Neural crest cell (in vitro differentiated cells): ENCODE measurements at places on chromosomes 4 and X. TPM values are rescaled to one million over a fixed set of nuclear protein-coding genes. Genes with fewer than 3 reads are reported as not detected.

The SHOX gene
- total RNA-seq, result 0.14 and 0.16 TPM in 2 replicates

DNA sequence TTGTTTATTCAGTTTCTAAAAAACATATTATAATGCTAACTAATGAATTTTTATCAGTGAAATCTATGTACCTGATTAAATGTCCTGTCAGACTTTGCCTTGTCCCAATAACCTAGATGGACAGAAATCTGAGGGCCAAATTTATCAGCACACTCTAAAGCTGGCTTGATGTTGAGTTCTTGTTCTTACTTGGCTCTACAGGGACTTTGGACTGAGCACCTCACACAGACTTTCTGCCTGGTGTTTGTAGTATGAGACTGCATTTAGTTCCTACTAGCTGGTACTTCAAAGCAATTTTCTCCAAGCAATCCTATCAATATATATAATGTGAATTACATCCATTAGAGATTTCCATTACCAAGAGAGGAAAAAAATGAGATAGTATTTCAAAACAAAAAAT is 37.8 kb downstream of the INTS12 start:
- DNase-seq, result no peak

The SPANXN3 gene
- total RNA-seq, result not detected in 2 replicates

DNA sequence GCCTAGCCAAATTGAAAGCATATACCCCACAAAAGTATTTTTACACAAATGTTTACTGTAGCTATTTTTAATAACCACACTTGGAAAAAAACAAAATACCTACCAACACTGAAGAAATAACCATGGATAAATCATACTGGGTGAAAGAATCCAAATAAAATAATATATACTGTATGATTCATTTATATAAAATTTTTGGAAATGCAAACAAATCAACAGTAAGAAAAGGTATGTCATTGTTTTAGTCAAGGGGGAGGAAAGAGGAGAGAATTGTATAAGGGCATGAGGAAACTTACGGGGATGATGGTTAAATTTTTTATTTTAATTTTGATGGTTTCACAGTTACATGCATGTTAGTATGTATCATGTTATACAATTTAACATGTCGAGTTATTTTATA is 557.8 kb downstream of the TECRL start:
- DNase-seq, result no peak

GRCh38 chrX:73561801-73562200 is 1.2 kb upstream of the CHIC1 start:
- no peak for DNase-seq
